ENCODE measurements at places on chromosomes 11 and 22.

DNA sequence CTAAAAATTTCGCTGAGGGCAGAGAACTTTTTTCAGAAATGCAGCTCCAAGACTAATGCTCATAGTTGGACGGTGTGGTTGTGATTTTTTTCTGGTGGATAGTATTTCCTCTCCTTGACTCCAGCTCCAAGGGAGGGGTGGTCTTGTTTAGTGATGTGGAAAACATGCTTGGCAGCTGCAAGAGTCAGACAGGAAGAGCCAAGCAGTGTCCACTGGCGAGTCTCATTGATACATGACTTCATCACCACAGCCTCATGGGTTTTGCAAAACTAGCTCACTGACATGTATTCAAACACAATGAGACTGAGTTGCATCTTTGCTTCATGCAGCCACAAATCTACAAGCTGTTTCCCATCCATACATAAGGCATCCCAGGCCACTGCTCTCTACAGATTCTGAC lies 7.3 kb upstream of the KCNJ1 start:
- DNase-seq, result no peak

- no peak for DNase-seq
These were observed 15.4 kb upstream of the GDPD4 start for GRCh38 chr11:77316733-77317342.

GRCh38 chr22:44596396-44597125 lies 98.5 kb upstream of the RTL6 start:
- no peak for DNase-seq

DNA sequence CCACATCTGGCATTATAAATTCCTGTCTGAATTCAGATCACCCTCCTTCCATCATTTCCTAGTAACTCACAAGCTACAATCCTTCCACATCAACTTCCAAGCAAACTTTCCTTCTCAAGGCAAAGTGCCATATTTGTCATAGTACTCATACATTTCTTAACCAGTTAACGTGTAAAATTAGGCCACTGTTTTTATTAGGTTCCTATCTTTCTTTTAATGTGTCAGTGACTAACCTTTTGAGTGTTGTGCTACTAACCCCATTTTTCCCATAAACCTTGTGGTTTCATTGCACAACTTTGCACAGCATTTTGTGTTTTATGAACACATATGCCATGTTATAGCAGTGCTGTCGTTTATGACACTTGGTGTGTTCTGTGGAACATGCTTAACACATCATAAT lies 90.1 kb downstream of the KIF18A start:
- no peak for DNase-seq

DNA sequence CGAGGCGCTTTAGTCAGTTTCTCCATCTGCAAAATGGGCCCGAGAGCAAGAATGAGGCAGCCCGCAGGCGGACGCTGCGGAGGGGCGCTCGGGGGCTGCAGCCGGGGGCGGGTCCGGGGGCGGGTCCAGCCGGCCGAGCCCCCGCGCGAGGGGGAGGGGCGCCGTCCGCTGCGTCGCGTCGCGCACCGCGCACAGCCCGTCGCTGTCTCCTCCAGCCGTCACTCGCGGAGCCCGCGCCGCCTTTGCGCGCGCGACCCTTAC lies 282 bp downstream of the PC start:
- no peak for DNase-seq

DNA sequence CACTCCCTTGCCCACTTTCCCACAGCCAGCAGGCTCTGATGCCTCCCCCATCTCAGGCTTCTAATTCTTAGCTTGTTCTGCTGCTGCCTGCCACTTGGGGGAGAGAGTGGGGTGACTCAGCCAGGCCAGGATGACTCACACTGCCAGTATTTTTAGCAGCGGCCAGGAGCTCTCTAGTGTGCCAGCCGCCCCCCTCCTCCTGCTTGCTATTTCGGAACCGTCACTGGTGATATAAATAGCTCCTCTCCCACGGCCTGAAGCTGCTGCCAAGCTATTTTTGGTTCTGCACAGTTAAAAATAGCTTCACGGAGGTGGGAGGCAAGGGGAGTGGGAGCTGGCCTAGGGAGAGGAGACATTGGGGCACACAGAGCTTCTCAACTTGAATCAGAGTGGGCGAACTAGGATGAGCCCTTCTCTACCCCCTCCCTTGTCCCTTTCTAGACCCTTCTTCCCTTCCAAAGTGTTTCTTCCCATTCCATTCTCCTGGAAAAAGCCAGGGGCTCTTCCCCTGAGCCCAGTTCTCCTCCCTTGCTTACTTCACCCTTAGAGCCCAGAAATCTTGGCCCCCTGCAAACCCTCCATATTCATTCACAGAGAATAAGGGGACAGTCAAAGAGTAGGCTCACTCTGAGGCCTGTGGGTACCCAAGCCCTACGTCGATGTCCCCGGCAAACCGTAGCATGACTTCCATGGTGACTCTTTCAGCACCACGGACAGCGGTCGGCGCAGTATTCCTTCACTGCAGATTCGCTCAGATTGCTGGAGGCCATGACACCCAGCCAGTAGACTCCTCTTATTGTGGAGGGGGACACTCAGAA lies 2.5 kb upstream of the NPAS4 start:
- DNase-seq, result peak; percentile 22

DNA sequence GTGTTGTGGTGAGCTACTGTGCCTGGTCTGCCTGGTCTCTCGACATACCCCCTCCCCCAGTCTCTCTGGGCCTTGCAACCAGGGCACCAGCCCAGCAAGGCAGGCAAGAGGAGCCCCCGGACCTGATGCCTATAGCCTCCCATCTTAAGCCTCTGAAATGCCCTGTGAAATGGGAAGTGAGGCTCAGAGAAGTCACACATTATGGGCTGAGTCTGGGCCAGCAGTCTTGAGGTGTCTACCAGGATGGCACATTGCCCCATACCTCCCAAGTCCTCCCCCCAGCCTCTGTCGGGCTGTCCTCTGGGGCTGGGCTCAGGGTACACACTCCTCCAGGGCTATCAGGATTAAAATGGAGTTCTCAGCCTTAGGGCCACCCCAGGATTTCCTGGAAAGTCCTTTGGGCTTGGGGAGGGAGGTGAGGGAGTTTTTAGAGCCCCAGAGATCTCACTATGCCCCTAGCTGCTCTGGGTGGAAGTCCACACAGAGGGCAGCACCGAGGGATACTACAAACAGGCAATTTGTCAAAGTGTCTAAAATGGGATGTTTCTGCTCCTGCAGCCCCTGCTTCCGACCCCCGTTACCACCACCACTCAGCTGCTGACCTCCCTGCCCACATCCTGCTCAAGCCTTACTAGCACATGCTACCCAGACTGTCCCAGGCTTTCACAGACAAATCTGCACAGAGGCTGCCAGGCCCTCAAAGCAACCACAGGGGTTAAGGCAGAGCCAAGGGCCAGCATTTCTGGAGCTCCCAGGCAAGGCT lies 3.1 kb upstream of the SH3BP1 start:
- no peak for DNase-seq

Data from activated CD8-positive, alpha-beta memory T cell treated with anti-CD3 and anti-CD28 coated beads for 4 hours (primary cell).